ENCODE measurements at places on chromosomes 12 and 14.

DNA sequence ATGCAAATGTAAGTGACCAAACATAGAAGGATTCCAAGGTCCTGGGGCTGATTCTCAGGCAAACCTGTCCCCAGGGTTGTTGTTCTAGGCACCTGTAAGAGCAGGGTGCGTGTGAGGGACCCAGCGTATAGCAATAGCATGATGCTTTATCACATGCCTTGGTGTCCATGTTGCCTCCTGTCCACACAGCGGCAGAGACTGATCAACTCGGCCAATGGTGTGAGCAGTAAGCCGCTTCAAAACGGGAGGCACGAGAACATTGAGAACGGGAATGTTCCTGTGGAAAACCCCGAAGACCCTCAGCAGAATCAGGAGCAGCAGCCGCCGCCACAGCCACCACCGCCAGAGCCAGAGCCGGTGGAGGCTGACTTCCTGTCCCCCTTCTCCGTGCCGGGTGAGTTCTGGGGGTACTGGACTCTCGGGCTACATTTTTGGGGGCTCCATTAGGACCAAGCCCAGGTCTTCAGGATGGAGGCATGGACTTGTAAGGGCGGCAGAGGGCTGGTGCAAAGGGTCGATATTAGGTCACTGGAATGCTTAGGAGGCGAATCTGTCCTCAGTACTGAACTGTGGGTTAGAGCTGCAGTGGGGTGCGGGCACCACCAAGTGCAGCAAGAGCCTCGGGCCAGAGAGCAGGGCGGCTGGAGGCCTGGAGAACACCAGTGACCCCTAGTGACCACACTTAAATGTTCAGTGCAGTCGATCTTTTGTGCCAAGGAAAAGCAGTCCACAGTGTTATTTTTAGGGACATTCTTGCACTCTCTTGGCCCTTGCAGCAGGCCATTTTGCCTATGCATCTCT lies 57.2 kb upstream of the RIN3 start:
- no peak for DNase-seq

- DNase-seq = no peak
These were observed 13.3 kb downstream of the REM2 start for GRCh38 chr14:22896356-22896755.

GRCh38 chr12:104761091-104761490 lies 197.0 kb downstream of the SLC41A2 start:
- DNase-seq = no peak

DNA sequence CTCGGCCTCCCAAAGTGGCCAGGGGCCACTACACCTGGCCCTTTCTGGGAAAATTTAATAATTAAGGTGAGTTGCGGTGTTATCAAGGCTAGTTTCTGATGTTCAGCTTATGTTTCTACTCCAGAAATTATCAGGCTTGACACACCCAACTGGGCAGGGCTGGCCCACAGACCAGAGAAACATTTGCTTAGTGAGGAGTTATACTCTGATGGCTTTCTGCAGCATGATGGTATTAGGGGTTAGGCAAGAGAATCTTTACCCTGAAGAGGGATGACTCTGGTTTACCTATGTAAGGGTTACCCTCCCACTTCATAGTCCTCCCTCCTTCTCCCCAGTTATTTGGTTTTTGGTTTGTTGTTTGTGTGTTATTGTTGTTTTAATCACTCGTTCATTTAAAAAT lies 24.5 kb upstream of the HECTD1 start:
- DNase-seq = no peak

- DNase-seq = no peak
These were observed 256.7 kb downstream of the SUDS3 start for GRCh38 chr12:118633071-118633470.

- DNase-seq = no peak
These were observed 56.3 kb downstream of the SLC8B1 start for GRCh38 chr12:113278633-113279032.

GRCh38 chr14:105023144-105023543 lies 2.3 kb upstream of the CDCA4 start:
- DNase-seq = no peak

- no peak for DNase-seq
These were observed 2.2 kb downstream of the TBPL2 start for GRCh38 chr14:55438066-55438683.

DNA sequence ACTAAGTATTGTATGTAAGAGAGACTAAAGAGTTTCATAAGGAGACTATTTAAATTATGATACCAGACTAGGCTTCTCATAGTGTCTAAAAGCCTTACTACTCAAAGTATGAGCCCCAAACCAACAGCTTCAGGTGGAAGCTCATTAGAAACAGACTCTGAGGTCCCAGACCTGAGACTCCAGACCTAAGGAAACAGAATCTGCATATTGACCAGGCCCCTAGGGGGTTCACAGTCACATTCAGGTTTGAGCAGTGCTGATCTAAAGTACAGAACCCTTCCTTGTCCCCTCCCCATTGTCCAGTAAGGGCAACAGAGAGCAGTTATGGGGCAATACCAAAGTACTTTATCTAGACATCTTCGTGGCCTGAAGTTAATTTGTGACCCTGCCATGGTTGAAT lies 87.7 kb downstream of the SSPN start:
- DNase-seq = no peak

DNA sequence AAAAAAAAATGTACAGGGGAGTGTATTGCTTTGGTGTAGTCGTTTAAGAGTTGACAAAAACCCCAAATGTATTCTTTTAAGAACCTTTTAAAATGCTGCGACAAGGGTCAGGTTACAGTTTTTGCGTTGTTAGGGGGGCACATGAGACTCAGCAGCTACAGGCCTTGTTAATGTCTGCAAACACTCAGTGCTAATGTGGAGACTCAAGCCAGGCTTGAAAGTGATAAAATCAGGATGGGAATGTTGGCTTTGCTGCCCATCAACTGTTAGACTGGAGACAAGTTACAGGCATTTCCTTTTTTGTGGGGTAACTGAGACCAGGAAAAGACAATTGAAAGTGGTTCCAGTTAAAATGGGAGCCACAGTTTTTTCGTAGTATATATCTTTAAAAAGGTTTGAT lies 84.8 kb downstream of the PRKCH start:
- DNase-seq = no peak

GRCh38 chr14:91143862-91144261 lies 30.0 kb downstream of the DGLUCY start:
- no peak for DNase-seq

GRCh38 chr12:56839915-56840325 lies 76.8 kb downstream of the HSD17B6 start:
- DNase-seq = no peak

- no peak for DNase-seq
These were observed 21.1 kb upstream of the ETV6 start for GRCh38 chr12:11628353-11628752.

- DNase-seq = no peak
These were observed 74.4 kb upstream of the MAP1LC3B2 start for GRCh38 chr12:116484807-116485206.

GRCh38 chr12:127750076-127750840 lies 516.7 kb upstream of the TMEM132C start:
- DNase-seq = no peak

GRCh38 chr14:22315336-22315735 lies 273.7 kb downstream of the DAD1 start:
- no peak for DNase-seq

DNA sequence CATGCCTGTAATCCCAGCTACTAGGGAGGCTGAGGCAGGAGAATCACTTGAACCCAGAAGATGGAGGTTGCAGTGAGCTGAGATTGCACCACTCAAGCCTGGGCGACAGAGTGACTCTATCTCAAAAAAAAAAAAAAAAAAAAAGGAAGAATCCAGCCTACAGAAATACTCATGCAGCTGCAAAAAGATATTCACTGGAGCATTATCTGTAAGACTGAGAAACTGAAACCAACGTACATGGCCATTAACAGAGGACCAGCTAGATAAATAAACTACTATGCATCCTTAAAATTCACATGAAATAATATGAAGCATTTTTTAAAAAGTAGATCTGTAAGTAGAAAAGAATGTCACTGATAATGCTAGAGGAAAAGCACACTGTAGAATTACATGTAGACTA lies 3.5 kb downstream of the SLC7A7 start:
- no peak for DNase-seq

DNA sequence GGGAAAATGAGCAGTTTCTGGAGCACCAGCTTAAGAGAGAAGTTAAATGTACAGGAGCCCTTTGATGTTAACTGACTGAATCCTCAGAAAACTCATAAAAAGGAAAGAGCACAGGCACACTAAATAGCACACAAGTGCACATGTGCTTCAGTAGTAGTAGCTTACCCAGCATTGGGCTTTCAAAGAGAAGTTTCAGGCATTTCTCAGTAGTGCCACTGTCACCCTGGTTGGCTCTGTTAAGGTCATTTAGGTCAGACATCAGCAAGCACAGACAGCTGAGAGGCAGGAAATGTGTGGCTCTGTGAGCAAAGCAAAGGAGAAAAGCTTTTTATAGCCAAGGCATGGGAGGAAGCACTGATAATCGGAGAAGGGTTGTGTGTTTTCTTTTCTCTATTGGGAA lies 96.3 kb upstream of the HIF1A start:
- DNase-seq = no peak

DNA sequence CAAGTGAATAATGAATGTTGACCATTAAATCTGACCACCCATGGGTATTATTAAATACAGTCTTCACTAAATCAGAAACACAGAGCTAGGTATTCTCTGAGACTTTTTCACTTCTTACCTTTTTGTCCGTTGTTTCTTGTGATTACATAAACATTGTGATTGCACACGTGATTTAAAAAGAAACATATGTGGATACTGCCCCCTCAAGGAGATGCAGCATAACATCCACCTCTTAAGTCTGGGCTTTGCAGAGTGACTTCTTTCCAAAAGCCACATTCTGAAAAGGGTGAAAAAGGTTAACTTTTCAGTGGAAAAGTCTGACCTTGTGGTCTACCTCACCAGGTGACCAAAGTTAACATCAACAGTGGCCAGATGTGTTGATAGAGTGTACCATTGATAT lies 185.5 kb upstream of the FAR2 start:
- DNase-seq = no peak

DNA sequence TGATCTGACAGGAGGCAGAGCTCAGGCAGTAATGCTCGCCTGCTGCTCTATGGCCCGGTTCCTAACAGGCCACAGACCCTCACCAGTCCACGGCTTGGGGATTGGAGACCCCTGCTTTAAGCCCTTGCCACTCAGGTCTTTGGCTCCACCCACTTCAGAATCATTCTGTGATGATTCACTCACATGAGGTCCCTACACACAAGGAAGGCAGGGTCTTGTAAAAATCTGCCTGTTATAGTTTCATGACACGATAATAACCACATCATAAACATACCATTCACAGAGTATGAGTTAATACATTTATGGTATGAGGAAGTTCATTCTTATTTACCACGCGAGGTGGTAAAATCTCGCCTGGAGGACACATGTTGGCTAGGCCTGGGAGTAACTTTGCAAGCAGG lies 29.0 kb upstream of the MAX start:
- DNase-seq = no peak

GRCh38 chr14:91890291-91890749 lies 23.0 kb upstream of the TC2N start:
- no peak for DNase-seq

GRCh38 chr14:90409209-90409730 lies 12.4 kb downstream of the CALM1 start:
- DNase-seq = no peak

DNA sequence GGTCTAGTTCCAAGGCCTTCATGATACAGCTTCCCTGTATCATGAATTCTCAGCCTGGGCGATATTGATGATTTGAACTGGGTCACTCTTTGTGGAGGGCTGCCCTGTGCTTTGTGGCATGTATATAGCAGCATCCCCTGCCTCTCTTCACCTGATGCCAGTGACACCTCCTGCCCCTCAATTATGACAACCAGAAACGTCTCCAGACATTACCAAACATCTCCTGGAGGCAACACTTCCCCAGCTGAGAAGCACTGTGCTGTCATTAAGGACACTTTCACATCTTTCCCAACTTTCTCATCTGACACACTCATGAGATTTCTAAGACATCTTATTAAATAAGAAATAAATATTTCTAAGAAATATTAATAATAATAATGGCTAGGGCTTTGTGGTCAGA lies 315.3 kb downstream of the BCL11B start:
- DNase-seq = no peak

GRCh38 chr14:38107216-38107631 lies 100.5 kb upstream of the SSTR1 start:
- no peak for DNase-seq

DNA sequence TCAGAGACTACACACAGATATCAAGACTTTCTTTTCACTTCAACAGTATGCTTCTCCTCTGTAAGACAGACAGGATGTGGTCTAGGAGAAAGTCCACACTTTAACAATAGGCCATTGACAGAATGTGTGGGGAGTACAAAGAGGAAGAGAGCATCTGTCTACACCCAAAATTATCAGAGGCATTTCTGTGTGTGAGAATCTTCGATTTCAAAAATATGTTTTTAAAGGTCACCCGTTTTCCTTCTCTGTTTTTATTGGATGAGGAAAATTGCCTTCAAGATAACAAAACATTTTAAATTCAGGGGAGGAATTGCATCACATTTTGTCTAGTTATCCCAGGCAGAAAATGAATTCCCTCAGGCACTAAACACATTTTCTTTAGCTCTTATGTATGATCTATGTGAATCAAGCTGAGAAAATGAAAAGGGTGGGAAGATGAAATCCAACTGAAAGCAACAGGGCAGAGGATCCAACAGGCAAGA lies 16.4 kb downstream of the NAV3 start:
- no peak for DNase-seq
